ENCODE measurements at places on chromosomes 6 and 20.

- no peak for DNase-seq
Observed at GRCh38 chr20:951384-952169, 35.4 kb upstream of the ANGPT4 start.

GRCh38 chr20:13220904-13221297, at the start of gene ISM1:
Gene ISM1 (plus strand): TSS chr20:13221274. CDS start chr20:13221777, 503 bp downstream.
- no peak for DNase-seq

DNA sequence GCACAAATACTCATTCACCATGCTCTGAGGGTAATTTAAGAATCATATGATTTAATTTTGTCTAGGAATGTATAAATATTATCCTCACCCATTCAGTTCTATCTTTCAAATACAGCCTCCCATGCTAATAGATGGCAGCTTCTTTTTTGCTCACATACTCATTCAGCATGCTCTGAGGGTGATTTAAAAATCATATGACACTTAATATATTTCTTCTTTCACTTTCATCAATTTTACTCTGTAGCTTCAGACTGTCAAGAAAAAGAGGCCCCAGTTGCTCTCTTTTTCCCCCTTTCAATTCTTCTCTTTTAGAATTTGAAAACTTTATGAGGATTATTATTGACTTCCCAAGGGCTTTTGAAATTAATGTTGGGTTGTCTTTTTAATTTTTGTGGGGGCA, 161.7 kb upstream of the LAMP5 start:
- no peak for DNase-seq

GRCh38 chr6:113481458-113481857, 375.7 kb upstream of the MARCKS start:
- no peak for DNase-seq

- no peak for DNase-seq
Observed at GRCh38 chr6:165744555-165745228, 81.7 kb upstream of the PDE10A start.

DNA sequence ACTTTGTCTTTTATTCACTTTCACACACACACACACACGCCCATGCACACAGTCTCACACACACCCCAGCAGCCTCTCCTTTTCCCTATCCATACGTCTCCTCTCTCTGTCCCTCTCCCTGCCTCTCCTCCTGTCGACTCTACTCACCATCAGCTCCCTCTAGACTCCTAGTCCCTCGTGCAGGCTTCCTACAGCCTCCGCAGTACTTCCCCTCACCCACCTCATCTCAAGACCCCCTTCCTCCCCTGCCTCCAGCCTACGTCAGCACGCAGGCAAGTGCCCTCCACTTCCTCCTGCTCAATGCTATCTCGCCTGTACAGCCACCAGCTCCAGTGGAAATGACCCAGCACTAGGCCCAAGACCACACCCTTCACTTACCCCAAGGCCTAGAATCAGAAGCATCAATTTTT, 820 bp upstream of the TREML2 start:
- DNase-seq, result peak; percentile 21

- no peak for DNase-seq
Observed at GRCh38 chr6:133093956-133094355, 147.2 kb upstream of the EYA4 start.

- DNase-seq, result peak; percentile 54
Observed at GRCh38 chr20:61934716-61935530, 130.8 kb downstream of the TAF4 start.

GRCh38 chr6:107108201-107108890, 7.0 kb downstream of the BEND3 start:
- DNase-seq, result no peak

- no peak for DNase-seq
Observed at GRCh38 chr6:33692760-33693158, 18.7 kb downstream of the UQCC2 start.

DNA sequence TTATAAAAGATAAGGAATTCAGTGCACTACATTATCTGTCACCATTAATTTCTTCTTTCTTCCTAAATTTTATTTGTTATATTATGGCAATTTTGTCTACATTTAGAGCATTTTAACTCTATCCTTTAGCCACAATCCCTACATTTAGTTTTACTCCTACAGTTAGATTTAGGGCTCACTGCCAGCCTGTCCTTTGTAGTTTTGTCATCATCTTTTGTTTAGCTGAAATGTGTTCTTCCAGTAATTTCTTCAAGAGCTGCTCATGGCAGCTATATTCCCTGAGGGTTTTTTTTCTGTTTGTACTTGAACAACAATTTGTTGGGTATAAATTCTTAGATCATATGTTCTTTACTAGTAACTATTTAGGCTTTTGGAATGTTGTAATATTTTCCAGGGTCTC, 72.7 kb upstream of the B3GAT2 start:
- DNase-seq, result no peak

DNA sequence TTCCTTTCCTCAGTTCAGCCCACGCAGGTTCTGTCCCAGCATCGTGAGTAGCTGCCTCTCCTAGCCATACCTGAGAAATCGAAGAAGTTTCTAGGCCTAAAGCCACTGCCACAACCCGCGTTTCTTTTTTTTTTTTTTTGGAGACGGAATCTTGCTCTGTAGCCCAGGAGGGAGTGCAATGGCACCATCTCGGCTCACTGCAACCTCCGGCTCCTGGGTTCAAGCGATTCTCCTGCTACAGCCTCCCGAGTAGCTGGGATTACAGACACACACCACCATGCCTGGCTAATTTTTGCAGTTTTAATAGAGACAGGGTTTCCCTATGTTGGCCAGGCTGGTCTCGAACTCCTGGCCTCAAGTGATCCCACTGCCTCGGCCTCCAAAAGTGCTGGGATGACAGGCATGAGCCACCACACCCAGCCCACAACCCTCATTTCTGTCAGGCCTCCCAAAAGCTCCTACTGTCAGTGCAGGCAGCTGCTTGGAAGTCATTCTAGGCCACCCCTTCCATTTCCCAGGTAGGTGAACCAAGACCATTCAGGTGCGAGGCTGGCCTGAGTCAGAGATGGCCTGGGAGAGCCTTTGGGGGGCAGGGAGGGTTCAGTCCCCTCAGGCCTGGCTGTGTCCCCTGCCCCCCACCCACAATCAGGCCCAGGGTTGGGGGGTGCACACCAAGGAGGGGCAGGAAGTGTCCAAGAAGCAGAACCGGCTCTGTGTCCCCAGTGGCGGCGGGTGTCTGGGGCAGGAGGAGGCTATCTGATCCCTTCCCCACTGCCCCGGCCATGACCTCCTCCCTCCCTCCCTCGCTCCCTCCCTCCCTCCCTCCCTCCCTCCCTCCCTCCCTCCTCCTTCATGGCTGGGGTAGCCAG, 47.2 kb downstream of the NOL4L start:
- no peak for DNase-seq

- no peak for DNase-seq
Observed at GRCh38 chr6:83127976-83128375, 60.5 kb downstream of the DOP1A start.

DNA sequence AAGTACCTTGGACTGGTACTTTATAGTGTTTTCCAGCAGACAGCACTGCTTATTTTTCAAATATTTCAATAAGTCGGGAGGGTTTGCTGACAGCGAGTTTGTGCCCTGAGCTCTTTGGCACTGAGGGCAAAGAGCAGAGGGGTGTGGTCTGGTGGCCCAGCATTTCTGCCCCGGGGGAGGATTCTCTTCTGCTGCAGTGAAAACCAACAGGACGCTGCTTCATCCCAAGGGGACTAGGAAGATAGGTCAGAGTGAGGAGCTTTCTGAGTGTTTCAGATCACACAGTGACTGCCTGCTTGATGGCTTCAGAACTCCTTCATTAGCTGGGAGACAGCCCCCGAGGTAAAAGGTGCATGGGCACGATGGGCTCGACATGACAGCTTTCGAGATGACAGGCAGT, 8.6 kb downstream of the ULBP2 start:
- DNase-seq, result no peak

DNA sequence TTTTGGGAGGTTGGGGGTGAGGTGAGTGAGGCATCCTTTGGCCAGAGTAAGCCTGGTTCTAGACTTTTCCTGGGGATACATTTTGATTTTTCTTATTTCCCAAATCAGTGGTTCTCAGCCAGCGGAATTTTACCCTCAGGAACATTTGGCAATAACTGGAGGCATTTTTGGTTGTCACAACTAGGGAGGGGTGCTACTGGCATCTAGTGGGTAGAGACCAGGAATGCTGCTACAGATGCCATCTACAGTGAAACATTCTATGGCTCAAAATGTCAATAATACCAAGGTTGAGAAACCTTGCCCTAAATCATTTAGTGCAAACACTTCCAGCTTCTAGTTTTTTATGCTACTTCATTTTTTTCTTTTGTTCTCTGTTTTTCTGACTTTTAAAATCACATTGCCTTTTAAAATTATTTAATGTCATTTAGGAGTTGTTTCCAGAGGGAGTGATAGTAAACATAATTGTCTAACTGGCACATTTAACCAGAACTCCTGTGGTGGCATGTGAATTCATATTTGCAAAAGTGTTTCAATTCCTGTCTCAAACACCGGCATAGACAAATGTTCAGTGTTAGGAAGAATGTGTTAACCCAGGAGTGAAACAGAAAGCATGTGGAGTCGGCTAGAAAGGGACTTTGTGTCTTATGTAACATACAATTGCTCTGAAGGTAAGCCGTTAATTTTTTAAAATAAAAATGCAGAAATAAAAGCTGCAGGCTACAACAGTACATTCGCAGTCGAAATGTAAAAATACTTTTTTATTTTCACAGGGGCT, 59.0 kb downstream of the QRSL1 start:
- DNase-seq, result no peak

- no peak for DNase-seq
Observed at GRCh38 chr6:24078200-24078599, 47.8 kb upstream of the NRSN1 start.

DNA sequence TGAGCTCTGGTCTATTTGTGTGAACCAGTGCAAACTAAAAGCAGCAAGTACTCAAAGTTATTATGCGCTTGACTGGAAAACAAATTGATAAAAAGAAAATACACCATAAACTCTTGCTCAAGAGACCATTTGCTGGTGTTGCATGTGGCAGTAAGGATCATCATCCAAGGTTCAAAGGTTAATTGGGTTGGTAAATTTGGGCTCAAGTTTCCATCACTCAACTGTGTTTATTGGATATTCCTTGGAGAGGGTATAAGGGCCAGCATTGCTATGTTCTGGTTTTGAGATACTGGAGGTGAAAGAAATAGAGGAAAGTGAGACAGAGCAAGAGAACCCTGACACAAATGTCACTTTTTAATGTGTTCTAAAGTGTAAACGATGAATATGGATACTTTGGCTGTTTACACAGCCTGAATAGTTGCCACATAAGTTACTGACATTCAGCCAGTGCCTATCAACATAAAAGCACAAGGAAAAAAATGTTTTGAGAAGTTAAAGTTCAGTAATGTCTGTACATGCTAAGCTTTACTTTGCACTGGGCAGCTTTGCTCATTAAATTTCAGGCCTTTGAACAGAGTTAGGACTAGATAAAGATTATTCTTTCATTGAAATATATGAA, 736.1 kb downstream of the HDGFL1 start:
- no peak for DNase-seq

DNA sequence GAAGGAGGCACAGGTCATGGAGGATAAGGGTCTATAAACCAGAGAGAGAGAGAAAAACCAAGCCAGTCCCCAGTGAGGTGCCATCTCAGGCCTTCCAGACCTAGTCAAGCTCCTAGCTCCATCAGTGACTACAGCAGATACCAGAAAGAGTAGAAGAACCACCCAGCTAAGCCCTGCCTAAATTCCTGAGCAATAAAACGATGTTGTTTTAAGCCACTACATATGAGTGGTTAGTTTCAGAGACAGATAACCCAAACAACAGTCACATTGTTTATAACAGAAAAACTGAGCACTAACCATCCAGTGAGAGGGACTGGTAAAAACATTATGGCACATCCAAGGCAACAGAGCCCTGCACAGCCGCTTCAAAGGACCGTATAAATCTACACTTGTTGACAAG, 59.2 kb downstream of the BMP7 start:
- DNase-seq, result no peak

DNA sequence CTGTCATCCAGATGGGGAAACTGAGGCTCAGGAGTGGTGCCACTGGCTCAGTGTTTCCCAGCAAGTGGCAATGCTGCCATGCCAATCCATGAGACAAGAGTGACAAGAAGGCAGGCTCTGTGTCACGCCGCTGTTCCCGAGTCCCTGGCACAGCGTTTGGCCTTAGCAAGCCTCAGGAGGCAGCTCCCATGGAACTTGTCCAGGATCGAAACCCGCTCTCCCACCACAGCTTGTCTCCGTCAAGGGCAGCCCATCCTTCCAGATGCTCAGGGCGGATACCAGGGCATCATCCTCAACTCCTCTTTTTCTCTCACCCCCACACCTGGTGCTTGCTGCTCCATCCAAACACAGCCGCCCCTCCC, 110.6 kb upstream of the PTPN1 start:
- no peak for DNase-seq

DNA sequence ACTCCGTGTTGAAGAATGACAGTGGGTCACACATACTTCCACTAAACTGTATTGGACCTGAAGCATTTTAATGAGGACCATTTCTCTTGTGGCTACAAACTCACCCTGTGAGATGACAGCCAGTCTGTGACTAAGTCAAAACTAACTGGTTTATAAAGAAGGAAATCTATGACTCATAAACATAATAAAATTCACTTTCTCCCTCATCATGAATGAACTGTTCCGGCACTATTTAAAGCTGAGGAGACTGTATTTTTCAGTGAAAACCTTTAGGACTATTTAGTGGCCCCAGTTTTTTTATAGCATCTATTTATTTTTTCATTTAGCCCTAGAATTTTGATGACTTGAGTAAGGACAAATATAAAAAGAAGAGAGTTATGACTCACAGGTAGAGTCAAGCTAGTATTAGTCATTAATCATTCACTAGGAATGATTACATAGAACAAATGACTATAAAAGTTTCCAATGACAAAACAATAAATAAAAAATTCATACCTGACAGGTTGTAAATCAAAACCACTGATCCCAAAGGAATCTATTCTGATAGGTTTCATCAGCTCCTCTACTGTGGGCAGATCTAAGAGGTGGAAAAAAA, 34.2 kb downstream of the CEP162 start:
- no peak for DNase-seq

DNA sequence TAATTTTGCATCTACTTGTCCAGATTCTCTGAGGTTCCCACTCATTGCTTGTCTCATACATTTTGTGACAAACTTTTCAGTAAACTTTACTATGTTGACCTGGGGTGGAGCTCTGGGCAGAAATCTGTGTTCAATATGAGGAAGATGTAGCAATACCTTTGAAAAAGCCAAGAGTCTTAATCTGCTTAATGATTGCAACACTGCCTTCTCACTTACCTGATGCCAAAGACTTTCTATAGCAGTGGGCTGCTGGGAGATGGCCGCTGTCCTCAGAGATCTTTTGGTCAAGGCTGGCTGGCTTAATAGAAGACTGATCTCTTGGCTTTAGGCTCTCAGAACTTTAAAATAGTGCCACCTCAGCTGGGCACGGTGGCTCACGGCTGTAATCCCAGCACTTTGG, 70.1 kb upstream of the RBM24 start:
- DNase-seq, result no peak

All from suprapubic skin (tissue), 4 donors.